Mesenteric fat pad (tissue), 1 donor: ENCODE measurements at places on chromosomes 16 and 17. TPM values are rescaled to one million over a fixed set of nuclear protein-coding genes. Genes with fewer than 3 reads are reported as not detected.

- no peak for DNase-seq
These were observed 750 bp downstream of the TMEM132E start for GRCh38 chr17:34579979-34580684.

DNA sequence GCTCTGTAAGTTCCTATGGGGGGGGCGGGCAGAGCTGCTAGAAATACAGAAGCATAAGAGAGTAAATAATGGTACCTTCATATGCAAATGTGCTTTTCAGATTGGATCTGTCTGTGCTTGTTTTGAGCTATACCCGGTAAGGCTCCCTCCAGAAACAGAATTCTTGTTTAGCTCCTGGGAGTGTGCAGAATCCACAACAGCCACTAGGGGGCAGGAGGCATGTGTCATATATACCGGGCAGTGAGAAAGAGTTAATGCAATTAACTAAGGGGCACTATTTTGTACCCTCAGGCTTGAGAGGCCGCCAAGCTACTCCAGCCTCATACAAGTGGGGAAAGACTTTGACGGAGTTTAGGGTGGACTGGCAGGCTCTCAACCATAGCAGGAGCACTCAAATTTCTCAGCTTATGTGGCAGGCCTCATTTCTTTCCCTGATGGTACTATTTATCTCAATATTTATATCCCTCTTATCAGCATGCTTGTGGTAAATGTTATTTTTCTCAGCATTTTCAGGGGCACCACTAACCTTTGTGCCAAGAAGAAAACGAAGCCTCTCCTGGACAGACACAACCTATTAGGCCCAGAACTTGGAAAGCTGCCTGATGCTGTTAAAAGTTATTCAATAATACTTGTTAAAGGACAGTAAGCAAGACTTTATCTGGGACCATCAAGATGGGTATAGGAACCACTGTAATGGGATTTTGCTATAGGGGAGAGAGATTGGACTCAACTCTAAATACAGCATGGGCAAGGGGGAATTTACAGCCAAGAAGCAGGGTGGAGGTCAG, 10.7 kb upstream of the CENPV start:
- DNase-seq, result peak; percentile 89

GRCh38 chr16:86733546-86734254, 155.4 kb downstream of the FOXL1 start:
- DNase-seq, result no peak

DNA sequence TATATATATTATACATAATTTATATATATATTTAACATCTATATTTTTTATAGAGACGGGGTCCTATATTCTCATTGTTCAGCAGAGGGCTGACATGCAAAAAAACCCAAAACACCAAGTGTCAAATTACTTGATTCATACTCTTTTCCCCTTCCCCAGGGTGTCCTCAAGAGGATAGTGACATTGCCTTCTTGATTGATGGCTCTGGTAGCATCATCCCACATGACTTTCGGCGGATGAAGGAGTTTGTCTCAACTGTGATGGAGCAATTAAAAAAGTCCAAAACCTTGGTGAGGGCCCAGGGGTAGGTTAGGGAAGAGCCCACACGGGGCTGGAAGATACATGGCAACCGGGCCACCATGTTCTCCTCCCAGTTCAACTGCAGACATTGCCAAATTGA, 11.0 kb downstream of the ITGAM start:
- DNase-seq, result no peak

GRCh38 chr17:73616873-73617404, 27.3 kb downstream of the SDK2 start:
- no peak for DNase-seq

GRCh38 chr16:53666786-53667415, 36.8 kb downstream of the RPGRIP1L start:
- DNase-seq, result no peak

GRCh38 chr17:43010667-43011308, 4.2 kb downstream of the IFI35 start:
- DNase-seq, result no peak

TACO1 gene
- 17.1 TPM for total RNA-seq

NPIPB2 gene
- total RNA-seq, result 10.9 TPM

SKAP1 gene
- 1.1 TPM for total RNA-seq

CPHXL2 gene
- not detected for total RNA-seq

WNT9B gene
- total RNA-seq, result 0.74 TPM

HSPB9 gene
- not detected for total RNA-seq

CDR2L gene
- total RNA-seq, result 29.9 TPM

PDILT gene
- not detected for total RNA-seq
